ENCODE measurements at places on chromosomes 7 and 10. TPM values are rescaled to one million over a fixed set of nuclear protein-coding genes. Genes with fewer than 3 reads are reported as not detected.

DNA sequence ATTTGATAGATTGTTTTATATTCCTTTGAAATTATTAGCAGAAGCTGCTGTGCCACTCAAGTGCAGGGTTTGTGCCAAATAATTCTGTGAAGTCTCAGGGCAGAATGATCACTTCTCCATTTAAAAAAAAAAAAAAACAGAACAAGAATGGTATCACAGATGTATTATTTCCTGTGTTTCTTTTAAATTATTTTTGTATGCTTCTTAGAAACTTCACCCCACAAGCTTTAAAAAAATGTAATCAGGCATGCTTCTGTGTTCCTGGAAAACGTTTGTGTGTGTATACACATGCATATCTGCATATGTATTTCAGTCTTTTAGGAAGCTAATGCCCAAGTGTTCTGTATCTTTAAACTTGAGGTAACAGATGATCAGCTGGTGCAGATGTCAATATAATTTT is 6.3 kb upstream of the CD36 start:
- no peak overlapping the region for H3K4me3 ChIP-seq
- no peak overlapping the region for H3K27ac ChIP-seq
- no peaks in the 10 kb centered on the region for H3K27me3 ChIP-seq
- DNase-seq: no peak
- H3K36me3 ChIP-seq: no peaks in the 10 kb centered on the region

TAS2R41 gene
- total RNA-seq: not detected

GRCh38 chr7:134378562-134378961 is 61.8 kb upstream of the SLC35B4 start:
- no peak overlapping the region for H3K27ac ChIP-seq
- no peaks in the 10 kb centered on the region for H3K36me3 ChIP-seq
- peaks cover 3% of the 10 kb centered on the region for H3K27me3 ChIP-seq
- DNase-seq: no peak

DNA sequence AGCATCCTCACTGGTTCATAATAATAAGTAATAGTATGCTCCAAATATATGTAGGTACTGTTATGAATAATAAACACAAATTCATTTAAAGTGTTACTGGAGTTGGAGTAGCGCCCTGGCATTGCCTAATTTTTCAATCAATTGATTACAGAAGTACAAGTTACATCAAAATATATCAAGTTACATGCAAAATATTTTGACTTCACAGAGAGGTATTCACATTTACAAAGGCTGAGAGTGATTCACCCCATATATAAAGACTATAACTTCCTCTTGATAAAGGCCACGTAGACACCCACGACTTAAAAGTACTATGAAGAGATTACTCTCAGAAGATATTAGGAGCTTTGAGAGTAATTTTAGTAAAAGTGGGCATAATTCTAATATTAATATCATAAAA is 13.6 kb upstream of the COL17A1 start:
- DNase-seq: no peak
- peaks cover 3% of the 10 kb centered on the region for H3K27me3 ChIP-seq
- H3K4me3 ChIP-seq: no peak overlapping the region
- no peak overlapping the region for H3K27ac ChIP-seq
- no peaks in the 10 kb centered on the region for H3K36me3 ChIP-seq

DNA sequence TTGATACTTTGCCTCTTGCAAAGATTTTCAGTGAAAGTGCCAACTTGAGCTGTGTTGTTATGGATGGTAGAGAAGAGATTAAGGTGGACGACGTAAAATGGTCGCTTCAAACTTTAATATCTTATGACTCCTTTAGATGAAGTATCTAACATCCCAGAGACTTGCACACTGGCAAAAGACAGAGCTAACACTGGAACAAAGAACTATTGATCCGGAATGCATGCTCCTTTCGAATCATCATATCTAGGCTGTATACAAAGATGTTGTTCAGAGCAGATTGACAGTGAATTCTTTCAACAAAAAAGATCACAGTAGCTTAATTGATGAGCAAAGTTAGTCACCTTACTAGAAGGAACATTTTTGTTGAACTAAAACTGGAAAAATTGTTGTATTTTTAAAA is 592.7 kb downstream of the NXPH1 start:
- H3K4me3 ChIP-seq: no peak overlapping the region
- H3K27ac ChIP-seq: no peak overlapping the region
- no peaks in the 10 kb centered on the region for H3K4me1 ChIP-seq
- no peaks in the 10 kb centered on the region for H3K27me3 ChIP-seq

- DNase-seq: no peak
- H3K27me3 ChIP-seq: no peaks in the 10 kb centered on the region
- H3K27ac ChIP-seq: no peak overlapping the region
- no peaks in the 10 kb centered on the region for H3K4me1 ChIP-seq
- no peak overlapping the region for H3K4me3 ChIP-seq
- H3K36me3 ChIP-seq: no peaks in the 10 kb centered on the region
Observed at GRCh38 chr10:44893604-44894468, 17.3 kb upstream of the TMEM72 start.

- H3K4me3 ChIP-seq: no peak overlapping the region
- no peaks in the 10 kb centered on the region for H3K4me1 ChIP-seq
- DNase-seq: no peak
Observed at GRCh38 chr7:41047789-41048191, 655.1 kb downstream of the INHBA start.

CRHR2 gene
- total RNA-seq: not detected

CYP2C19 gene
- total RNA-seq: not detected

NDUFA5 gene
- 62.8 TPM for total RNA-seq

DNA sequence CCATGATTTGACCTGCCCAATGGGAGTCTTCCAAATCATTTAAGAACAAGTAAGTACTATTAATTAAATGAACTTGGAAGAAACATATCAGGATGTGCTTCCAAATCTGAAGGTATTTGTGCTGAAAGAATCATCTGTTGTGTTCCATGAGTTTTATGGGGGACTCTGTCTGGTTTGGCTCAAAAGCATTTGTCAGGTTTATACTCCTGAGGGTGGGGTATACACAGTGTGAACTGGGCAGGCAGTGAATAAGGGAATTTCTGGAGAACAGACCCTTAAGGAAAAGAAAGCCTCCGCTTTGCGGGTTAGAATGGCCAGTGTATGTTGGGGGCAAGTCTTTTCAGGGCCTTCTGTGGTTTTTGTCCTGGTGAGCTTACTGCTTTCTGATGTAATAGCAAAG is 29.9 kb downstream of the TCF7L2 start:
- H3K4me3 ChIP-seq: no peak overlapping the region
- H3K27me3 ChIP-seq: peaks cover 57% of the 10 kb centered on the region
- H3K27ac ChIP-seq: no peak overlapping the region

DNA sequence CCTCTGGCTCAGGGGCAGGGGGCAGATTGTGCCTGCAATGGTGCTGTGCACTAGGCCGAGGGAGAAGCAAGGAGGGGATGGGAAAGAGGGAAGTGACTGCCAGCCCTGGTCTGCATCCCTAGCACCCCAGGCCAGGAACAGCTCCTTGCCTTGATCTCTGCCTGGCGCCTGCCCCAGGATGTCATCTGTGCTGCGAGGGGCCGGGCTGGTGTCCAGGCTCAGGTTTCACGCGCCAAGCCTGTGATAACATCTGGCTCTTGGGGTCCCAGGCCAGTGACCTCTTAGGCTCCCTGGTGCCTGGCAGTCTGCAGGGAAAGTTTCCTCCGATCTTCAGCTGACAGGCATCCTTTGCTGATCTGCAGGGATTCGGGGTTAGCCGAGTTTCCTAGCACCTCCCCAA is 193.5 kb upstream of the GPR26 start:
- DNase-seq: no peak
- H3K27me3 ChIP-seq: peaks cover 5% of the 10 kb centered on the region

- H3K4me1 ChIP-seq: no peaks in the 10 kb centered on the region
- no peak for DNase-seq
- no peak overlapping the region for H3K27ac ChIP-seq
- no peak overlapping the region for H3K4me3 ChIP-seq
Observed at GRCh38 chr10:53022611-53023088, 250.1 kb upstream of the MBL2 start.

GRCh38 chr7:109898-110556 is 82.3 kb upstream of the FAM20C start:
- DNase-seq: no peak
- no peak overlapping the region for H3K27ac ChIP-seq
- H3K4me3 ChIP-seq: no peak overlapping the region
- H3K27me3 ChIP-seq: peaks cover 30% of the 10 kb centered on the region

HACD1 gene
- 2.6 TPM for total RNA-seq

GRCh38 chr7:136698977-136699376 is 169.5 kb upstream of the CHRM2 start:
- no peak for DNase-seq
- no peaks in the 10 kb centered on the region for H3K36me3 ChIP-seq
- H3K27me3 ChIP-seq: no peaks in the 10 kb centered on the region
- H3K4me3 ChIP-seq: no peak overlapping the region
- H3K27ac ChIP-seq: no peak overlapping the region
- H3K4me1 ChIP-seq: no peaks in the 10 kb centered on the region

ANKRD30A gene
- total RNA-seq: not detected

DNA sequence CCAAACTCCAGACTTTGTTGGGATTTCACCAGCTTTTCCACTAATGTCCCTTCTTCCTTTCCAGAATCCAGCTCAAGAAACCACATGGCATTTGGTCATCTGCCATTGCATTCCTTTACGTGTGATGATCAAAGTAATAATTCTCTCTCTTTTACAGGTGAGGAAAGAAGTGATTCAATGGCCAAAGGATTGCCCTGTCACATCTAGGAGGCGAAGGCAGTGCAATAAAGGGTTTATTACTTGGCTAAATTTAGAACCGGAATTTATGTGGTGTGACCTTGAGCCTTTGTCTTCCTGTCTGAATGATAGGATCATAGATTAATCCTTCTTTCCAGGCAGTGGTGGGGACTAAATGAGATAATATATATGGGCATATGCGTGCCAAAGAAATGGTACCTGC is 58.3 kb upstream of the COBL start:
- H3K4me1 ChIP-seq: no peaks in the 10 kb centered on the region
- no peak for DNase-seq
- H3K36me3 ChIP-seq: no peaks in the 10 kb centered on the region
- no peak overlapping the region for H3K27ac ChIP-seq
- H3K27me3 ChIP-seq: no peaks in the 10 kb centered on the region

CHCHD3 gene
- 61.4 TPM for total RNA-seq

ACSM6 gene
- not detected for total RNA-seq

DNA sequence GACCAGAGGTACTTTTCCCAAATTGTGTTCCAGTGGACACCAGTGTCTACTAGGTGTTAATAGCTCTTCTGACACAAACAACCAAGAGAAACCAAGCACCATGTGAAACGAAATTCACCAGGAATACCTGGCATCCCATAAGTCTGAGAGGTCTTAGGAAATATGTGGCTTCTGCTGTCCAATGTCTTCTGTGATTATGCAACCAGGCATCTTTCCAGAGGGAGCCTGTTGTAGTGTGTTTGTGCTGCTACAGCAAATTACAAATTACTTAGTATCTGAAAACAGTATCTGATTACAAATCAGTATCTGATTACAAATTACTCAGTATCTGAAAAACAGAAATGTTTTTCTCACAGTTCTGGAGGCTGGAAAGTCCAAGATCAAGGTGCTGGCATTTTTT is 133.6 kb upstream of the NPVF start:
- H3K27me3 ChIP-seq: peaks cover 5% of the 10 kb centered on the region
- H3K36me3 ChIP-seq: no peaks in the 10 kb centered on the region
- H3K4me1 ChIP-seq: no peaks in the 10 kb centered on the region
- H3K4me3 ChIP-seq: no peak overlapping the region

LIPK gene
- not detected for total RNA-seq

DNA sequence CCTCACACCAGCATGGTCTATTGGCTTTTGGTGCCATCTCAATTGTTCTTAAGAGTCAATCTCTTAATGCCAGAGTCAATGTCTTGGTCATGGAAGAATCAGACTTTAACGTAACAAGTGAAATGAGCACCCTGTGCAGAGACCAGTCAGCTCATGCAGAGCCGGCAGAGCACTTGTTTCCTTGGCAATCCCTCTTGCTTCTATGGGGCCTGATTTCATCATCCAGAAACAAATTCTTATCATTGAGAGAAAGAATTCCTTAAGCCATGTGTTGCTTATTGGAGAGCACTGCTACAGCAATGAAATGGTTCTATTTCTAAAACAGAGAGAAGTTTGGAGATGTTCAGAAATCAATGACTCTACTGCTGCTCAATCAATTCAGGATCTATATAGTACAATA is 212.8 kb downstream of the IPMK start:
- no peak overlapping the region for H3K4me3 ChIP-seq
- no peak for DNase-seq
- no peaks in the 10 kb centered on the region for H3K4me1 ChIP-seq
- H3K27me3 ChIP-seq: peaks cover 2% of the 10 kb centered on the region
- no peak overlapping the region for H3K27ac ChIP-seq

GRCh38 chr7:118305671-118306070 is 81.2 kb downstream of the ANKRD7 start:
- no peaks in the 10 kb centered on the region for H3K4me1 ChIP-seq
- H3K27me3 ChIP-seq: peaks cover 9% of the 10 kb centered on the region
- no peak for DNase-seq
- no peak overlapping the region for H3K4me3 ChIP-seq
- no peak overlapping the region for H3K27ac ChIP-seq
- no peaks in the 10 kb centered on the region for H3K36me3 ChIP-seq

GRCh38 chr10:34854147-34854601 is 39.1 kb upstream of the PARD3 start:
- DNase-seq: no peak
- no peaks in the 10 kb centered on the region for H3K36me3 ChIP-seq
- no peaks in the 10 kb centered on the region for H3K4me1 ChIP-seq
- no peaks in the 10 kb centered on the region for H3K27me3 ChIP-seq
- H3K27ac ChIP-seq: no peak overlapping the region

CH25H gene
- not detected for total RNA-seq

DIP2C gene
- 0.85 TPM for total RNA-seq

MMP21 gene
- total RNA-seq: not detected

DNA sequence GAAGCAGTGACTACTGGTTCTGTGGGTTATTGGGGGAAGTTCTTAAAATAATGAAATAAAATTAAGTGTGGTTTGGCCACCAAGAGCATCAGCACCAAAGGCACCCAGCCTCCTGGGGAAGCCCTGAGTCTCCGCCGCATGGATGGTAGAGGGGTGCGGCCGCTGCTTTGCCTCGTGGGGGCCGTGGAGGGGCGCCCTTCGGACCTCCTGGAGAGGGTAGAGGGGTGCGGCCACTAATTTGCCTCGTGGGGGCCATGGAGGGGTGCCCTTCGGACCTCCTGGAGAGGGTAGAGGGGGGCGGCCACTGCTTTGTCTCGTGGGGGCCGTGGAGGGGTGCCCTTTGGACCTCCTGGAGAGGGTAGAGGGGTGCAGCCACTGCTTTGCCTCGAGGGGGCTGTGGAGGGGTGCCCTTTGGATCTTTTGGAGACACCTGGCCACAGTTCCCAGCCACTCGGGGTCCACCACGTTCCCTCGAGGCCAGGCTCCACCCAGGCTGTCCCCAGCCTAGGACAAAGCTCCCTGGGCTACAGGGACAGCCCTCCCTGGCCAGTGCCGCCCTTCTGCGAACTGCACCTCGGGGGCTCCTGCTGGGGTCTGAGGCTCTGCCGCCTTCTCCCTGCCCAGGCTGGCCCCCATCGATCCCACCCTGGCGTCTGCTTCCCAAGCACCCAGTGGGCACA is 535.1 kb downstream of the PTPRN2 start:
- no peak for DNase-seq
- H3K4me3 ChIP-seq: no peak overlapping the region
- H3K4me1 ChIP-seq: no peaks in the 10 kb centered on the region
- H3K36me3 ChIP-seq: no peaks in the 10 kb centered on the region
